Urinary bladder (tissue), 4 donors: ENCODE measurements at places on chromosomes 7 and 10. TPM values are rescaled to one million over a fixed set of nuclear protein-coding genes. Genes with fewer than 3 reads are reported as not detected.

GRCh38 chr10:43024942-43025700, 51.7 kb upstream of the RET start:
- no peak for DNase-seq

DNA sequence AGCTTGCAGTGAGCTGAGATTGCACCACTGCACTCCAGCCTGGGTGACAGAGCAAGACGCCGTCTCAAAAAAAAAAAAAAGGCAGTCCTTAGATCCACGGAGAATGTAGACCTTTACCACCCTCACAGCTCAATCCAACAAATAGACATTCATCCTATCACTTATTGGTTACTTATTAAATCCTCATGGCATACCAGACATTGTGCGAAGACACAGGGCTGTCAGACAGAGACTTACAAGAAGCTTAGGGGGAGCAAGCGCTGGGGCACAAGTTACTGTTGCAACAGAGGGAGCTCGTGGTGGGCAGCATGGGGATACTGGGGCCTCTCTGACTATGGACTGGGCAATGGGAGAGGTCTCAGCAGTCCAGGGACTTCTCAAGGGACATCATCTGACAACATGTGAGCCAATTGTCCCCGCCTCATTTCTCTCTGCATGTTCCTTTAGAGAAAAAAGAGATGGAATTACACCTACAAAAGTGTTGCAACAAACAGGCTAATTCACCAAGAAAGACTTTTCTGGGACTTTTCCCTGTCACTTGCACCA, 82.8 kb upstream of the TNS3 start:
- no peak for DNase-seq

DNA sequence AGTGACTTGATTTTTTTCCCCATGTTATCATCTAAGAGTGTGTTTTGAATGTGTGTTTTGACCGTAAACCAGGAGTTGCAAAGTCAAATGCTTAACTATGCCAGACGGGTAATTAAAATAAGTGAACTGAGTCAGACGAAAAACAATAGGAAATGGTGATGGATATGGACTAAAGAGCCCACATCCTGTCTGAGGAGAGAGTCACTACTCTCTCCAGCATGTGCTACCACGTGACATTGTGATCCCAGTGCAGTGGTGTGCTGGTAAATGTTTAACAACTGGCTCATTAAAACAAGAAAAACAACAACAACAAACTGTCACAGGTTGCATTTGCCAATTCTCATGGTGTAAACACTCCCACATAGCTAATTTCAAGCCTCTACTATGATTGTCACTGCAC, 164.3 kb downstream of the SUGCT start:
- DNase-seq = no peak

GRCh38 chr7:32500922-32501341, 5.6 kb downstream of the AVL9 start:
- no peak for DNase-seq

DNA sequence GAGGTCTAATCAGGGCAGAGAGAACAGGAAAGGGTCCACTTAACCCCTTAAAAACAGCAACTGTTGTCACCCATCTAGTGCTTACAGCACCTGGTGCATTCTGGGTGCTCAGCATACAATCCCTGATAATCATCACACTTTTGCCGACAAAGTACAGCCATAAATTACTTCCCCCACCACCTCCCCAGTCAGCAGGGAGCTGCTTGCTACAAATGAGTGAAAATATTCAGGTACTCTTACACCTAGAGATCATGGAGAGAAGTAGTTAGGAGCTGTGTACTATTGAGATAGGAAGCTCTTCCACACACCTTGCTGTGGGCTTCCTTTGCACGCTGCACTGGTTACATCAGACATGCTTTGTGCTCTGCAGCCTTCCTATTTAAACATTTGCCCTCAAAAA, 723.5 kb upstream of the GALNT17 start:
- no peak for DNase-seq

The STEAP1B gene
- 3.2 TPM for total RNA-seq

DNA sequence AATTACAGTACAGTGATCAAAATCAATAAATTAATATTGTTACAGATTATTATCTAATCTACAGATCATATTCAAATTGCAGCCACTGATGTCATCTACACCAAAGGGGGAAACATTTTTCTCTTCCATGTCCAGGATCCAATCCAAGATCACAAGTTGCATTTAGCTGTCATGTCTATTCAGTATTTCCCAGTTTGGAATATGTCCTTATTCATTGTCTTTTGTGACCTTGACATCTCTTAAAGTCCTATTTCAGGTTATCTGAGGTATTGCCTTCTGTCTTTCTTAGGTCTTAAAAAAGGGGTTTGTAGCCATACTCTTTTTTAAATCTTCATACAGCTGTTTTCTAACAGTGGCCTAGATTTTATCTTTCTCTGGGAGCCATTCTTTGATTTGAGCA, 93.3 kb downstream of the MLLT10 start:
- no peak for DNase-seq

The HOGA1 gene
- total RNA-seq = 0.53 TPM

- no peak for DNase-seq
Observed at GRCh38 chr7:47893238-47893637, 55.0 kb downstream of the PKD1L1 start.

DNA sequence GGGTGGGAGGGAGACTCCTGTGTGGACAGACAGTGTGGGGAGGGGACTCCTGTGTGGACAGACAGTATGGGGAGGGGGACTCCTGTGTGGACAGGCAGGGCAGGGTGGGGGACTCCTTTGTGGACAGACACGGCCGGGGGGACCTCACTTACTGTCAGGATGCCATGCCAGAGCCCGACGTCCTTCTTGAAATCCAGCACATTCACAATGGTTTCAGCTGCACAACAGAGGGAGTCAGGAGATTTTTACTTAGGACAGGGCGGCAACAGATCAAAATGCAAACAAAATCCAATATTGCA, 252.3 kb downstream of the ZMYND11 start:
- no peak for DNase-seq

DNA sequence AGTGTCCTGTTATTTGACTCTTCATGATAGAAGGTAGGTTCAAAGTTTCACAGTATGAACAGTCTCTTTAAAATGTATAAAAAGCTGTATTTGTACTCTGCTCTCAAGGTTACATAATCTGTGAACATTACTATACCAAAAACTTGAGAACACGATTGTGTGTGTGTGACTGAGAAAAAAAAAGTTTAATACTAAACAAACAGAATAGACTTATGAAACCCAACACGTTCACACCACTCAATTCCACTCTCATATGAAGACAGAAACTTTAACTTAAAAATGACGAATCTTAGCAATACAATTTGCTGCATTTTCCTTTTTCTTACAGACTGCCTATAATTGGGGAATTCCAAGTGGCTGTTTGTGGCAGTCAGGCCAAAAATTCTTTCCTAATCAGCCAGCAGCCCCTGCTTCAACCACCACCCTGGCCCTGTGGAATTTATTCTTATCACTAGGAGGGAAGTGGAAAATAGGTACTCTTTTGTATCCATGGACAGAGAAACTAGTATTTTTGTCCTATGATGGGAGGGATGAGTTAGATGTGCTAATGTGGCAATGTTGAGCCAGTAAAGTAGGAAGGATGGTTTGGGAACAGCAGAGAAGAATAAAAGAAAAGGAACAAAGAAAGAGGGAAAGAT, 42.8 kb downstream of the MINDY3 start:
- no peak for DNase-seq

- no peak for DNase-seq
Observed at GRCh38 chr10:128721963-128722445, 595.8 kb upstream of the MKI67 start.

GRCh38 chr7:139587535-139587934, 64.0 kb downstream of the CLEC2L start:
- DNase-seq = no peak

The NKX6-2 gene
- not detected for total RNA-seq

DNA sequence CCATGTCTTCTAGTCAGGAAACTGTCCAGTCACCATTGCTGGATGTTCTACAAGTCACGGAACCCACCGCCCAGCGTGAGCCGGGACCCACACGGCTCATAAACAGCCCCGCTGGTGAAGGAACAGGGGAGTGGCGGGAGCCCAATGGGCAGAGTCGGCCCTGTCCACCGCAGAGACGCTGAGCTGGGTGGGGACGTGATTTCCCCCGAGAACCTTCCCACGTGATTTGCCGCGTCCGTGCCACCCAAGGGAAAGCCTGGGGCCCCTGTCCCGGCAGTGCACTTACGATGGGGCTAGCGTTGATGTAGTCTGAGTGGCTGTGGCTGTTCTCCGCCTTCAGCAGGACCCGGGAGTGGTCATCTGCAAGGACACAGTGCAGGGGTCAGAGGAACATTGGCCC, 266.9 kb downstream of the DNAJB6 start:
- no peak for DNase-seq

GRCh38 chr10:58972576-58973234, 203.7 kb upstream of the PHYHIPL start:
- no peak for DNase-seq

- no peak for DNase-seq
Observed at GRCh38 chr7:16646472-16647072, 591 bp downstream of the BZW2 start.

The AKR1C3 gene
- 13.4 TPM for total RNA-seq

The BRAF gene
- 98.2 TPM for total RNA-seq

DNA sequence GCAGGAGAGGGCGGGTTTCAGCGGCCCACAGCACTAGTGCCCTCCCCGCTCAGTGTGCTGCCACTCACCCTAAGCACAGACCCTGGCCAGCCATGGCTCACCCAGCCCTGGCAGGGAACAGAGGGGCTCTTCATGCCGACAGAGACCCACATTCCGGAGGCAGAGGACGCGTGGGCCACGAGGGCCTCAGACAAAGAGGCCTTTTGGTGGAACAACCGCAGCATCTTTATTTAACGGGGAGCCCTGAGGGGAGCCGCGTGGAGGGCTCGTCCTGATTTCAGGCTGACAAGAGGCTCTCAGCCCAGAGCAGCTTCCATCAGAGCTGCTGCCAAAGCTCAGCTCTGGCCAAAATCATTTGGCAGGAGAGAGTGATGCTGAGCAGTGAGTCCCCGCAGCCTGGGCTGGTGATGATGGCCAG, 127.8 kb downstream of the SH3PXD2A start:
- no peak for DNase-seq
